ENCODE measurements at places on chromosomes 12 and 14.

DNA sequence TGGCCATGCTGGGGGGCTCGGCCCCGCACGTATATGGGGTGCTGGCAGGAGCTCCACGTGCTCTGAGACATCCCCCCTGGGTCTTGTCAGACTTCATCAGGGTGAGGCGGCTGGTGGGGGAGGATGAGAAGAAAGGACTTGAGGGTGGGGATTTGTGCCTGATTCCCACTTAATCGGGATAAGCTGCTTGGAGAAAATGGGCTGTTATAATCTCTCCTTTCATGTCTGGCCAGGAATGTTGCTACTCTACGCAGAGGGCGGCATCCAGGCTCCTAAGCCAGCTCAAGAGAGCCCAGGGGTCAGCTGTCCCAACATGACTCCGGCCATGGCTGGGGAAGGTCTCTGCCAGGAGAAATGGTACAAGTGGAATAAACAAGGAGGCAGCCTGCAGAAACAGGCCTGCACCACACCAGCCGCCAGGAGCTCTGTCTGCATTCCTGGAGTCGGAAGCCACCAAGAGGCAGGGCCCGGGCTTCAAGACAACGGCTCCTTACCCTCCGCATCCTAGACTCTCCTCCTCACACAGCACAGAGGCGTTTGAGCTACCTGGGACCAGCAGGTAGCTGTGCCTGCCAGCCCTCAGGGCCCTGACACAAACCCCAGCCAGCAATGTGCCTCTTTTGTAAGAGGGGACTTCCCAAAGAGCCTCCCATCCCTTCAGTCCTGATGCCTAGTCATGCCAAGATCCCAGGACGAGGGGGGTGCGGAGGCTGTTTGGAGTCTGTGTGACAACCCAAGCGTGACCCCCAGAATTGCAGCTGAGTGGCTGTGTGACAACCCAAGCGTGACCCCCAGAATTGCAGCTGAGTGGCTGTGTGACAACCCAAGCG, 195.8 kb upstream of the DIO3 start:
- DNase-seq = no peak

DNA sequence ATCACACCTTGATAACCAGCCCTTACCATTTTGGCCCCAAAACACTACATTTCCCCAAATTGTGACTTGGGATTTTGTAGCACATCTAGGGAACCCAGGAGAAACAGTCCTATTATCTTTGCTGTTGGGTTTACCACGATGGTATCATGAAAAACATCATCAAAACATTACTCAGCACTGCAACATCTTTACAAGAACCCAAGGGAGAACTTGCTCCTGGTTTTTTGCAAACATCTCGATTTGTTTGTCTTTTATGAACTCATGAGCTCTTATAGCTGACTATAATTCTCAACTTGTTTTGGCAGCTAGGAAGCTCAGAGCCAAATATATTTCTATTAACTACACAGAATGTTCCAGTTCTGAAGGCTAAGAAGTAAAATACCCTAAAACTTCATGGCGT, 65.7 kb downstream of the TBX5 start:
- DNase-seq = no peak

GRCh38 chr12:1542599-1542998, 51.8 kb downstream of the FBXL14 start:
- no peak for DNase-seq

- DNase-seq = no peak
Observed at GRCh38 chr12:100858656-100859055, 64.1 kb downstream of the ANO4 start.

- no peak for DNase-seq
Observed at GRCh38 chr14:38129705-38130104, 78.0 kb upstream of the SSTR1 start.

- no peak for DNase-seq
Observed at GRCh38 chr12:3897371-3897971, 24.3 kb upstream of the PARP11 start.

DNA sequence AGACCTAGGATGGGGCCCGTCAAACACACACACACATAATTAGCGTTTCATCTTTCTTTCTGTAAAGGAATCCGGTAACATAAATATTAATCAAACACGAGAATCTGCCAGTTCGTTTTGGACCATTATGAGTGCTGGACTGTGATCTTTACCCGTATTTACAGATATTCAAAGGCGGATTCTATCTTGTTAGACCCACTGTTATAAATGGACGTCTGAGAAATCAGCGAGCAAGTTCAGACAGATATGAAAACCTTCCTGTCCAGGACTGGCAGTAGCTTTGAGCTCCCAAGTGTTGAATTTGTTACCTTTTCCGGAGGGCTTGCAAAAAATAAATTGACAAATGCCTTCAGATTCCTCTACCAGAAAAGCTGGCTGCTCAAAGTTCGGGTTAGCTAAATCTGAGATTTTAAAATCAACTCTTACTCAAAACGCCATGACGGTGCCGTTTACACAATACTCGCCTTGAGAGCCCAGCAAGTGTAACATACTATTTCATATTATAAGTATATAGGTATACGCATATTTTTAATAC, 27.6 kb downstream of the BCL11B start:
- no peak for DNase-seq

GRCh38 chr12:81991868-81992267, 232.7 kb upstream of the PPFIA2 start:
- no peak for DNase-seq

DNA sequence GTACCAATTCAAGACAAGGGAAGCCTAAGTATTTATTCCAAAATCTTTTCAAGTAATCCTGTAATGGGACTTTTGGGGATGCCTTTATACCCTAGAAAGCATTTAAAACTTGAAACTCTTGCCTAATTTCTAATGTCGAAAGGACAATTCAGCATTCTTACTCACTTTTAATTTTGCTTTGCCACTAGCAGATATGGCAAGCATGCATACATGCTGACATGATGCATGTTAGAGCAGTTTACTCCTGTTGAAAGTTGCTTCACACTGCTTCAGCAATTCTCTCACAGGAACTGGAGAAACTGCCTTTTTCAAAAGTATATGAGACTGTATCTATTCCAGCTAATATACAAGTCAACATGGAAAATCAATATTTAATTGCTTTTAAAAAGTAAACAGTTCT, 79.9 kb downstream of the TAOK3 start:
- no peak for DNase-seq

DNA sequence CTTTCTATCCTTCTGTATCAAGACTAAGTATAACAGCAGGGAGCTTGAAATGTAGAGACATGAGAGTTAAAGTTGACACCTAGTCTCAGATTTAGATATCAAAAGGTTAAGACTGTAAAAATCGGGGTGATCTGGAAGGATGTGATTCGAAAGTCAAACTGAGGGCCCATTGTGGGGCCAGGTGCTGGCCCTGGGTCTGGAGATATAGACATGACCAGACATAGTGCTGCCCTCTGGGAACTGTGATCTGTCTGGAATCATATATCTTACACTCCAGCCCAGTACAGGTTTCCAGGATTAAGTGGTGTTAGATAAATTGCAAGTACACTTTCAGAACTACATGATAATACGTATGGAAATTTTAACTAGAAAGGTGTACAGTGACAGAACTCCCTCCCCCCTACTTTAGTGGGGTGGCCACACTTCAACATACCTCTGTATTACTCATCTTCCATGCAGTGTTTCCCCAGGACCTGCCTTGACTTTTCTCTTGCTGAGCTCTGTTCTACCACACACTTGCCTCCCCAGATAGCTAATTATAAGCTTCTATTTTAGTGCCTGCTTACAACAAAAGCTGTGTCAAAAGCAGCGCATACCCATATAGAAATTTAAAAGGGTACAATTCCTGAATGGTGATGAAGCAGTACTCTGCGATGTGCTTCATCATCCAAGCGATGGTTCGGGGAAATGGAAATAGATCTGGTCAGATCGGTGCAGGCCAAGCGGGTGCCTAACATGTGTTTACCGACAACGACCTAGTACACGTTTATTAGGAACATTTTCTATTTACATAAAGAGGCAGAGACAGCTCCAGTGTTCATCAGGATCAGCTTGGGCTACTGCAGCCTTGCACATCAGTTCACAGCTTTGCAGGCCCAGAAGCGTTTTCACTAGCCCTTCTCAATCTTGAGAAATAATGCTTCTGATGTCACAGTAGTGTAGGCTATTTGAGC, 68.7 kb downstream of the ARF6 start:
- no peak for DNase-seq
